Fibroblast of lung (primary cell): ENCODE measurements at places on chromosomes 1 and 21. TPM values are rescaled to one million over a fixed set of nuclear protein-coding genes. Genes with fewer than 3 reads are reported as not detected.

DNA sequence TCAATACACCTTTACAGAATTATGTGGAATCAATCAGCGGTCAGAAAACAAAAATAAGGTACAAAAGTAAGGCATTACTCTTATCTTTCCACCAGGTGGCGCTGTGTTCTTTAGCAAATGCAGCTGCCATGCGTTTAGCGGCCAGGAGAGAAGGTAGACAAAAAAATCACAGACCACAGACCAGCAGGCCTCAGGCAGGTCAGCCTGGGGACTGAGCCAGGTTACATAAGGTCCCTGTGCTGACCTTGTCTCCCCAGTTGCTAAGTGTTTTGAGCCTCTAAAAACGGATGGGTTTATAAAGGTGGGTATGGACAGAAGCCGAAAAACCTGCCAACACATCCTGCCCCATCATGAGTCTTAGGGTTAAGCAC is 2.8 kb downstream of the RGS16 start:
- no peak overlapping the region for H3K4me3 ChIP-seq
- peak; percentile 66 for DNase-seq
- H3K4me1 ChIP-seq, result peaks cover 6% of the 10 kb centered on the region

DNA sequence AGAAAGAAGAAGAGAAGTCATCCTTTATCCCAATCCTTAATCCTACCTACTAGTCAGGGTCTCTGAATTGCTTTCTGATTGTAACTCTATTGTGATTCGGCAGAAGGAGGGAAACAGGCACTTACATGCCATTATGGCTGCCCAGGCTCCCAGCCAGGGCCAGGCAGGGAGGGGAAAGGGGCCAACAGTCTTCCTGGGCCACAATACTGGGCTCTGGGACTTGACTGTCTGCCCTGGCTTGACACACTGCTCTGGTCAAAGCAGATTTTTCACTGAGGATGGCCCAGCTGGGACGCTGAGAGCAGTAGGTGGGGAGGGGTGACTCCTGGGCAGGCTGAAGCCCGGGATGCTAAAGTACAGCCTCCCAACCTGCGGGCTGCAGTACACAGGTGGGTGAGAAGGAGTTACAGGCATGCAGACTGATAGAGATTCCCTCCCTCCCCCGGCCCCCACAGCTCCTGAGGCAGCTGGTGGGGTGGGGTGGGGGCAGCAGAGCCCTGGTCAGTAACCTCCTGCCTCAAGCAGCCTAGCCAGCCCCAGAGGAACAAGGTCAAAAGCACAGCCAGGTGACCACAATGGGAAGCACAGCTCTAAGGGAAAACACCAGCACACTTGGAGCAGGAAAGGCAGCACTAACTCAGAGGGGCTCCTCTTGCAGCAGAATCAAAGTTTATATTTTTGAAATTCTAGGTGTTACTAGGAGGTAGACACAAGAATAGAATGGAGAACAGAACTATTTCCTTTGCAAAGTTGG is 25.3 kb downstream of the KCND3 start:
- H3K4me1 ChIP-seq, result no peaks in the 10 kb centered on the region
- DNase-seq, result no peak
- no peaks in the 10 kb centered on the region for H3K27me3 ChIP-seq
- no peak overlapping the region for H3K27ac ChIP-seq

DNA sequence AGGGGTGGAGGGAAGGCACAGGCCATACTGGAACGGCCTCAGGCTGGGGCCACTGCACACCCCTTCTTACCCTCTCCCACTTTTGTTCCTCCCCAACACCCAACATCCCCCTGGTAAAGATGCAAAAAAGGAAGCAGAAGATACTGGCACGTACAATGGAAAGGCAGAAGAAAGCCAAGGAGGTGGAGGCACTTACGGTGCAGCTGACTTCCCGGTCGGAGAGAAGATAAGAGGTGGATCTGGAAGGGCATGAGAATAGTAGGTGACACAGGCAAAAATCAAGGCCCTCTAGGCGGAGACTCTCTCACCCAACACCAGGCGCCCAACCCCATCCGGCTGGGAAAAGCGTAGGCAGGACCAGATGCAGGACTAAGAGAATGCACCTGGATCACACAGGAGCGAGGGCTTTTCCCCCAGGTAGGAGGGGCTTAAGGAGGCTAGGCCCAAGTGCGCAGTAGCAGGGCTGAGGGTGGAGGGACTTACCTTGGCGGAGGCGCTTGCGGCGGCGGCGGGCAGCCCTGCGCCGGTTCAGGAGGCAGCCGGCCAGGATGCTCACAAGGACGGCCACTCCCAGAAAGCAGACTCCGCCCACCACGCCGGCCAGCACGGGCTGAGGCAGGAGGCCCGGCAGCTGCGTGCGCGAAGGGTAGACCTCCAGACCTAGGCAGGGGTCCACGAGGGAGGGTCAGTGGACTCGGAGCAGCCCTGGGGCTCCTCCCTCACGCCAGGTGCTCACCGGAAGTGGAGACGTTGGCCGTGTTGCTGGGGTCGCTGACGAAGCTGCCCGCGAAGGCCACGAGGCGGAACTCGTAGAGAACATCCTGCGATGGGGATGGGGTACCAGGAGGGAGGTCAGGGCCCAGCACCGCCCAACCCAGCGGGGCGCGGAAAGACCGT is 4.1 kb upstream of the TAGLN2 start:
- DNase-seq, result no peak
- no peak overlapping the region for H3K27ac ChIP-seq
- H3K4me3 ChIP-seq, result no peak overlapping the region
- H3K4me1 ChIP-seq, result peaks cover 4% of the 10 kb centered on the region

DNA sequence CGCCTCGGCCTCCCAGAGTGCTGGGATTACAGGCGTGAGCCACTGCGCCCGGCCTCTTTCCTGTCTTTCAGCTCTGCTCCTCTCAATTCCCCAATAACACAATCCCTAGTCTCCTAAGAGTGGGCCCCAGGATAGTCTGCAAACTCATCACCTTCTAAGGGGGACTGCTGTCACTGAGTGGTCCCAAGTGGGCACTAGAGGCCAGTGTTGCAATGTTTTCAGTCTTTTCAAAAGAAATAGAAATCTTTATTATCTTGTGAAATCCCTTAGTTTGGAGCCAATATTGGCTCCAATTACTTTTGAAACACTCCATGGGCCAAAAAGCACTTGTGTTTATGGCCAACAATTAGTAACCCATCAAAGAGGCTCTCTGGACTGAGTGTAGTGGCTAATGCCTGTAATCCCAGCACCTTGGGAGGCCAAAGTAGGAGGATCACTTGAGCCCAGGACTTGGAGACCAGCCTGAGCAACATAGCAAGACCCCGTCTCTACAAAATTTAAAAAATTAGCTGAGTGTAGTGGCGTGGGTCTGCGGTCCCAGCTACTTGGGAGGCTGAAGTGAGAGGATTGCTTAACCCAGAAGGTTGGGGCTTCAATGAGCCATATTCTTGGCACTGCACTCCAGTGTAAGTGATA is 28.6 kb upstream of the ZNF697 start:
- no peak for DNase-seq
- no peaks in the 10 kb centered on the region for H3K36me3 ChIP-seq
- H3K27me3 ChIP-seq, result no peaks in the 10 kb centered on the region
- H3K4me1 ChIP-seq, result peaks cover 17% of the 10 kb centered on the region
- no peak overlapping the region for H3K27ac ChIP-seq

DNA sequence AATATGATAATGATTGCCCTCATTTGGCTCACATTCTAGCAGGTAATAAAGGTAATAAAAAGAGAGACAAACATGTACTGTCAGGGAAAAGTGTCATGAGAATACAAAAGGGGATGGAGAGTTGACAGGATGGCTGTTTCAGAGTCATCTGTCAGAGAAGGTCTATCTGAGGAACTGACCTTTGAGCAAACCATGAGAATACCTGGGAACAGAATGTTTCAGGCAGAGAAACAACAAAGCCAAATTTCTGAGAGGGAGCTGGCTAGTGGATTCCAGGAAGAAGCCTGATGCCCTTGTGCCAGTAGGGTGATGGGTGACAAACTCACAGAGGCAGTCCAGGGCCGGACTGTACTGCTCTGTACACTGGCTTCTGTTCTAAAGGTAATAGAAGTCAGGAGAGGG is 107.2 kb downstream of the C1orf21 start:
- H3K4me1 ChIP-seq, result peaks cover 17% of the 10 kb centered on the region
- H3K27me3 ChIP-seq, result no peaks in the 10 kb centered on the region
- no peak overlapping the region for H3K27ac ChIP-seq
- no peak overlapping the region for H3K4me3 ChIP-seq

DNA sequence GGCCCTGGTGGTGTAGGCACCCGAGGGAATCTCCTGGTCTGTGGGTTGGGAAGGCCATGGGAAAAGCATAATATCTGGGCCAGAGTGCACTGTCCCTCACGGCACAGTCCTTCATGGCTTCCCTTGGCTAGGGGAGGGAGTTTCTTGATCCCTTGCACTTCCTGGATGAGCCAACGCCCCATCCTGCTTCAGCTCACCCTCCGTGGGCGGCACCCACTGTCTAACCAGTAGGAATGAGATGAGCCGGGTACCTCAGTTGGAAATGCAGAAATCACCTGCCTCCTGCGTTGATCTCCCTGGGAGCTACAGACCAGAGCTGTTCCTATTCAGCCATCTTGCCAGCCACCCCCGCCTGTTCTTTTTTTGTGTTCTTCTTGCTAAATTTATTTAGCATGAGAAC is 134.4 kb downstream of the LEPR start:
- H3K36me3 ChIP-seq, result no peaks in the 10 kb centered on the region
- no peaks in the 10 kb centered on the region for H3K27me3 ChIP-seq
- DNase-seq, result no peak
- no peaks in the 10 kb centered on the region for H3K4me1 ChIP-seq

DNA sequence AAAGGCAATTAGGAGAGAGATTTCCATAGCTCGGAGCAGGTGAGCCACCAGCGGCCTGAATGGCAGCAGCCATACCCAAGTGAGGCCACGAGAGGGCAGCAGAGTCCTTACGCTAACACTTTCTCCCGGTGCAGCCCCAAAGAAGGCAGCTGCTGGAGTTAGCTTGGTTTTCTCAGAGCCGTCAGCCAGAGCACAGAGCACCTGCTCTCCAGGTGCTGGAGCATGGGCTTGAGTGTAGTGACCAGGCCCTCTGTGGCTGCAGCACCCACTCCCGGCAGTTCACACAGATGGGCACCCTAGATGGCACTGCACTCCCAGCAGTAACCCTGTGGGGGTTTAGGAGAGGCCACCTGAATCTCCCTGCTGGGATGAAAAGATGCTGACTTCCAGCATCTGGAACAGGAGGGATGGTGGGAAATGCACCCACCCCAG is 45.8 kb downstream of the TMCC2 start:
- no peaks in the 10 kb centered on the region for H3K27me3 ChIP-seq
- peak; percentile 55 for DNase-seq
- peaks cover 1% of the 10 kb centered on the region for H3K36me3 ChIP-seq

DNA sequence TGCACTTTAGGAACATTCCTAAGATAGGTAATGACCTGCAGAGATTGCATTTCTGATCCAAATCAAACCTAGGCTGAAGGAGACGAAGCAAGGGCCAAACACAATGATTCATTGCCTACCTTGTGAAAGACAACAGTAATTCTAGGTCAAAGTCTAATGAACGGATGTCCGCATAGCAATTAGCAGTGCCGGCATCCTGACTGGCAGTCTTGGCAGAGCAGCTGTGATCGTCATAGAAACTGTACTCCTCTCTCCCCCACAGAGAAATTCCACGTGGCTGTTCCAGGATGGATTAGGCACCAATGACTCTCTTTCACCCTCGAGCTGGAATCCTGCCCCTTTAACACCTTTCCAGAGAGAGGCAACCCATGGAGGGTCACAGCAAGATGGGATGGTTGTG is 28.9 kb upstream of the VAV3 start:
- no peaks in the 10 kb centered on the region for H3K4me1 ChIP-seq
- no peak for DNase-seq
- no peaks in the 10 kb centered on the region for H3K27me3 ChIP-seq
- H3K4me3 ChIP-seq, result no peak overlapping the region
- H3K27ac ChIP-seq, result no peak overlapping the region
- H3K36me3 ChIP-seq, result no peaks in the 10 kb centered on the region

GRCh38 chr1:189669846-189670245 is 807.8 kb downstream of the BRINP3 start:
- DNase-seq, result peak; percentile 65
- no peaks in the 10 kb centered on the region for H3K36me3 ChIP-seq
- H3K27me3 ChIP-seq, result no peaks in the 10 kb centered on the region
- H3K4me1 ChIP-seq, result no peaks in the 10 kb centered on the region
- H3K4me3 ChIP-seq, result no peak overlapping the region
- H3K27ac ChIP-seq, result no peak overlapping the region

The HSD3B2 gene
- polyA plus RNA-seq, result not detected in 2 replicates

The RPS6KA1 gene
- 0.64 and 0.94 TPM in 2 replicates for polyA plus RNA-seq

The HAO2 gene
- not detected in 2 replicates for polyA plus RNA-seq

The C1QTNF12 gene
- polyA plus RNA-seq, result 0.27 and 0.60 TPM in 2 replicates
